ENCODE measurements at places on chromosomes 12 and 14. TPM values are rescaled to one million over a fixed set of nuclear protein-coding genes. Genes with fewer than 3 reads are reported as not detected.

- peak; percentile 35 for DNase-seq
- no peaks in the 10 kb centered on the region for H3K36me3 ChIP-seq
- no peaks in the 10 kb centered on the region for H3K4me1 ChIP-seq
- H3K27ac ChIP-seq, result no peak overlapping the region
- no peaks in the 10 kb centered on the region for H3K27me3 ChIP-seq
Measured at GRCh38 chr12:90839346-90839745, 115.6 kb downstream of the CCER1 start.

GRCh38 chr12:131331148-131331750, 377.5 kb downstream of the ADGRD1 start:
- DNase-seq, result no peak
- H3K4me3 ChIP-seq, result no peak overlapping the region
- H3K27ac ChIP-seq, result no peak overlapping the region
- no peaks in the 10 kb centered on the region for H3K27me3 ChIP-seq
- no peaks in the 10 kb centered on the region for H3K36me3 ChIP-seq

DNA sequence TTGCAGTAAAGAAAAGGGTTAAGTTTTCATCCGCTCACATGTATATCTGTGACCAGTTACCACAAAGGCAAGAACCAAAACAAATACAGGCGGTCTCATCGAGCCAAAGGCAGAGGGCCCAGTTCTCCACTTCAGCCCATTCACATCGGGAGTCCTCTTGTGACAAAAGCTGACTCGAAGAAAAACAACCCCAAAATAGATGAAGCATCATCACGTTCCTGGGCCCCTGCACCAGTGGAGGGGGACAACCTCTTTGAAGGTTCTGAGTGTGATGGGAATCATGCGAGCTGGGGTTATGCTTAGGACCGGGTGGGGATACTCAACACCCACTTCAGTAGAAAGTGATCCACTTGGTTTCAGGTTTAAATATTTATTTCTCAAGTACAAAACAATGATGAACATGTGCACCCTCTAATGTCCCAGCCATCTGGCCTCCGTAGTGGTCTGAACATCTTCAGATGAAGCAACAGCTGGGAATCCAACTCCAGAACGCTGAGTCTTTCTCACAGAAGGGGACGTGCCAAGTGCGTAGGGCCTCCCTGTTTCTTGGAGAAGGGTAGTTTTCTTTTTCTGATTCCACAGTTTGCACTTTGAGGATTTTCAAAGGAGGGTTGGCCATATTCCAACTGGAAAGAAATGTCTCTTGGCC, 8.4 kb downstream of the GSC start:
- H3K36me3 ChIP-seq, result no peaks in the 10 kb centered on the region
- no peaks in the 10 kb centered on the region for H3K4me1 ChIP-seq
- H3K27me3 ChIP-seq, result no peaks in the 10 kb centered on the region
- DNase-seq, result peak; percentile 36

- no peak overlapping the region for H3K27ac ChIP-seq
- H3K4me1 ChIP-seq, result no peaks in the 10 kb centered on the region
- H3K36me3 ChIP-seq, result no peaks in the 10 kb centered on the region
- no peak overlapping the region for H3K4me3 ChIP-seq
- no peaks in the 10 kb centered on the region for H3K27me3 ChIP-seq
Measured at GRCh38 chr12:87827638-87828264, 201.4 kb downstream of the C12orf50 start.

Gene IRAK3
- total RNA-seq, result 6.6 TPM

Gene SLC25A47
- total RNA-seq, result not detected

Gene WIF1
- total RNA-seq, result not detected

Gene SERPINA9
- total RNA-seq, result not detected

Data from GM23248 (cell line).